ENCODE measurements at places on chromosomes 7 and 10. TPM values are rescaled to one million over a fixed set of nuclear protein-coding genes. Genes with fewer than 3 reads are reported as not detected.

GRCh38 chr7:36021367-36021766, 131.7 kb upstream of the EEPD1 start:
- H3K4me1 ChIP-seq = no peaks in the 10 kb centered on the region
- no peak overlapping the region for H3K27ac ChIP-seq
- DNase-seq = no peak
- no peaks in the 10 kb centered on the region for H3K27me3 ChIP-seq
- no peak overlapping the region for H3K4me3 ChIP-seq
- H3K36me3 ChIP-seq = no peaks in the 10 kb centered on the region

The ITIH2 gene
- 3.3 TPM for total RNA-seq

GRCh38 chr7:1555813-1556543, at the start of gene TMEM184A:
Gene TMEM184A, minus strand, starts transcription at chr7:1556205. Its CDS starts 721 bp downstream, at chr7:1555484.
- peaks cover 58% of the 10 kb centered on the region for H3K4me1 ChIP-seq
- DNase-seq = peak; percentile 96
- no peaks in the 10 kb centered on the region for H3K36me3 ChIP-seq
- H3K27ac ChIP-seq = peak within 1 kb of the TSS; percentile 78
- peaks cover 12% of the 10 kb centered on the region for H3K27me3 ChIP-seq

DNA sequence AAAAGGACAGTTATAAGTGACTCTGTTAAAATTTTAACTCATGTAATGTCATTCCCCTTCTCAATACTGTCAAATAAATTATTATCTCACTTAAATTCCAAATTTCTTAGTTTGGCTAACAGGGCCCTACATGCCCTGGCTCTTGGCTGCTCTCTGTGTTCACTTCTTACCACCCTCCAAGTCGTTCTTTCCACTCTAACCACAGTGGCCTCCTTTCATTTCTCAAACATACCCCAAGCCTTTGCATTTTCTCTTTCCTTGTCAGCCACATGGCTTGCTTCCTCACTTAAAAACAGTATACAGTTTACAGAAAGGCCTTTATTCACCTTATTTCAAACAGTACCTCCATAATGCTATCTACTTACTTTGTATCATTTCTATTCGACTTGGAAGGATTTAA, 737.1 kb upstream of the ZWINT start:
- no peak overlapping the region for H3K4me3 ChIP-seq
- no peak overlapping the region for H3K27ac ChIP-seq
- no peaks in the 10 kb centered on the region for H3K27me3 ChIP-seq
- no peaks in the 10 kb centered on the region for H3K4me1 ChIP-seq
- no peak for DNase-seq
- no peaks in the 10 kb centered on the region for H3K36me3 ChIP-seq

The COL17A1 gene
- total RNA-seq = 0.45 TPM
